ENCODE measurements at places on chromosomes 4 and X. TPM values are rescaled to one million over a fixed set of nuclear protein-coding genes. Genes with fewer than 3 reads are reported as not detected.

Gene VCX2
- not detected for total RNA-seq

Gene OTUD6A
- not detected for total RNA-seq

Gene IL21
- not detected for total RNA-seq

Gene SUPT20HL1
- total RNA-seq: not detected

Gene TLR10
- total RNA-seq: 0.28 TPM

Gene INTU
- 11.0 TPM for total RNA-seq

Gene TRIML1
- total RNA-seq: not detected

Gene MXRA5
- total RNA-seq: 2.3 TPM

Gene SPIN2A
- 0.54 TPM for total RNA-seq

Gene SOD3
- 549 TPM for total RNA-seq

Gene CT45A3
- total RNA-seq: not detected

Gene HERC3
- total RNA-seq: 34.5 TPM

Gene GPR143
- 2.6 TPM for total RNA-seq

Gene F8A2
- 8.7 TPM for total RNA-seq

Gene PNMA6F
- not detected for total RNA-seq

Gene TIMM8A
- total RNA-seq: 17.1 TPM

Gene SULT1B1
- 0.41 TPM for total RNA-seq

Gene MTTP
- not detected for total RNA-seq

Gene CASK
- total RNA-seq: 46.1 TPM

Gene ZCCHC18
- 0.49 TPM for total RNA-seq

Gene HTRA3
- total RNA-seq: 52.6 TPM

Gene RTL5
- 7.6 TPM for total RNA-seq

Gene COX7B2
- total RNA-seq: not detected

Gene ARFIP1
- 24.0 TPM for total RNA-seq

Gene ZNF732
- total RNA-seq: 0.27 TPM

Gene GNRHR
- total RNA-seq: not detected

Gene F8
- 18.1 TPM for total RNA-seq

Gene CYSLTR1
- 3.5 TPM for total RNA-seq

Gene ARHGAP36
- not detected for total RNA-seq

Gene SPANXN3
- not detected for total RNA-seq

Gene FAM47E
- 0.42 TPM for total RNA-seq
